ENCODE measurements at places on chromosomes 1 and 21. TPM values are rescaled to one million over a fixed set of nuclear protein-coding genes. Genes with fewer than 3 reads are reported as not detected.

GRCh38 chr21:37792046-37792445, 124.2 kb downstream of the KCNJ6 start:
- no peak for DNase-seq

Gene SH3D21
- 1.1 TPM for total RNA-seq

Gene SLC22A15
- 11.5 TPM for total RNA-seq

Gene PTPN22
- 0.40 TPM for total RNA-seq

GRCh38 chr1:237042892-237043576, 1.1 kb downstream of the RYR2 start:
- peak; percentile 83 for DNase-seq

DNA sequence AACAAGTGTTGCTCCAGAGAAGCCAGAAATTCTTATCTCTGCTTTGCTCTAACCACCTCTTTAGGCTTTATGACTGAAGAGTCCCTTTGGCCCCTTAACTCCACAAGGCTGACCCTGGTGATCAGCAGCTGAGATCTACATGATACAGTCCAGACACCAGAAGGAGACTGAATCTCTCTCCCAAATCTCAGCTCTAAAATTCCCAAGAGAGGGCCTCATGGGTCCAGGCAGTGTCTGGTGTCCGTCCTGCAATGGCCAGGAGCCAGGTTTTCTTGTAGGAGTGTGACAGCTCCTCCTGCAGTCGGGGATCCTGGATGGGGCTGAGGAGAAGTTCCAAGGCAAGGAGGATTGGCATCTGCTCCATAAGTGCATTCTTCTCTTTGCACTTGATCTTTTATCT, 35.3 kb downstream of the L1TD1 start:
- no peak for DNase-seq

Gene CADM3
- total RNA-seq, result 4.8 TPM

Gene FCRL1
- total RNA-seq, result not detected

- DNase-seq, result no peak
Observed at GRCh38 chr1:84390226-84390625, 8.1 kb upstream of the DNASE2B start.

GRCh38 chr1:223007935-223008334, 135.1 kb downstream of the TLR5 start:
- no peak for DNase-seq

DNA sequence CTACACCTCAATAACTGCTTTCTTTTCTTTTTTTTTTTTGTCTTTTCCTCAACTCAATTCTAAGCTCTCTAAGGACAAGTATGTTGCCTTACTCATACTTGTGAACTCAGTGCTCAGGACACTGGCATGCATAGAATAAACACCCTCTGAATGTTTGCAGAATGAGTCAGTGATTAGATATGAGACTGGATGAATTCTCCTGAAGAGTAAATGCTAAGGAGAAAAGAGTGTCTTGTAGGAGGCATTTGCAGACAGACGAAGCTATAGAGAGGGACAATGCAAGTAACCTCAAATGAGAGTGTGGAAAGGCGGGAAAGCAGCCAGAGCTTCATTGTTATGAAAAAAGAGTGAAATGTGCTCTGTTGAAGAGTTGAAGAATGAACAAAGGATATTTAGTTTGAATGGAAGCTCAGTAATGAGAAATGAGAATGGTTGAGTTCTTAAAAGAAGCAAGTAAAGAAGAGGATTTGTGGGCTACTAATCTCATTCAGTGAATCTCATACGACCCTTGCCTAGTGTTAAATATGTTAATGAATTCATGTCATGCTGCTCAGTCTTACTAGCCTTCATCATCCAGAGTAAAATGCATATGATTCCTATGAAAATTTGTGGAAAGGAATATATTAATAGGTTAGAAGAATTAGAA, 166.1 kb upstream of the DPYD start:
- no peak for DNase-seq

GRCh38 chr1:24347159-24347934, 28.2 kb downstream of the GRHL3 start:
- no peak for DNase-seq

Gene HTR6
- not detected for total RNA-seq

Gene TTC22
- 0.17 TPM for total RNA-seq

GRCh38 chr1:15584489-15585363, at the start of gene AGMAT:
TSS of gene AGMAT (minus strand) at chr1:15585051. CDS start at chr1:15584967, 84 bp downstream.
- DNase-seq, result peak; percentile 55

DNA sequence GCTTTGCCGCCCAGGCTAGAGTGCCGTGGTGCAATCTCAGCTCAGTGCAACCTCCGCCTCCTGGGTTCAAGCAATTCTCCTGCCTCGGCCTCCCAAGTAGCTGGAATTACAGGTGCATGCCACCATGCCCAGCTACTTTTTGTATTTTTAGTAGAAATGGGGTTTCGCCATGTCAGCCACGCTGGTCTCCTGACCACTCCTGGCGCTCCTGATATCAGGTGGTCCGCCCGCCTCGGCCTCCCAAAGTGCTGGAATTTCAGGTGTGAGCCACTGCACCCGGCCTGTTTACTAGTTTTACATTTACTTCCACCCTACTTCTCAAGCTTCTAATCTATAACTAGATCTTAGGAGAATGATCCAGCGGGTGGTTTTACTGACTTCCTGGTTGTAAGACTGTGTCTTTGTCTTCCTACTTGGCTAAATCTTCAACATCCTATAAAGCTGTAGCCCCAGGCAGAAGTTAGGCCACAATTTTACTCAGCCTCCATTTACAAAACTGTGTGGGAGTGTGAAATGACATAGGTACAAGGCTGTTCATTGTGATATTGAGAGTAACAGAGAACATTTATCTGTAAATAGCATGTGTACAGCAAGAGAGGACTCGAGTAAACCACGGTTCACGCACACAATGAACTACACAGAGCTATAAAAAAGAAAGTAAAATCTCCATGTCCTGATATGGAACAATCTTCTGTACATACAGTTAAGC, 9.6 kb upstream of the POU2F1 start:
- DNase-seq, result no peak

DNA sequence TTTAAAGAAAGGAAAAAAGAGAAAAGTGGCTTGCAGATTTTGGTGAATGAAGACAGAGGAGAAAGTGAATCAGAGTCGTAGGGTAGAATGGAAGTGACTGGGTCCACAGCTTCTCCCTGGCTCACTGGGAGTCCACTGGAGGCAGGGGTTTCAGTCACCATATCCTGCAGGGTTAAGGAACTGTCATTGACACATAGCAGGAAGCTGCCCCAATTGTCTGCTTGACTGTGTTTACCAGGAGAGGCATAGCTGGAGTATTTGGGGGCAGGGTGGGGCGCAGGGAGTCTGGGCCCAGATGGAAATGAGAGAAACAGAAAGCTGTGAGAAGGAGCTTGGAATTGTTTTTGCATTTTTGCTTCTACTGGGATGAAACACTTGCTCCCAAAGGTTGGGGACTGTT, 228.8 kb upstream of the CSF3R start:
- DNase-seq, result no peak

- no peak for DNase-seq
Observed at GRCh38 chr1:33393991-33394390, 36.9 kb downstream of the PHC2 start.

- no peak for DNase-seq
Observed at GRCh38 chr1:91754348-91754747, 131.6 kb downstream of the TGFBR3 start.

GRCh38 chr1:185110145-185110544, 46.6 kb downstream of the TRMT1L start:
- DNase-seq, result no peak

- DNase-seq, result no peak
Observed at GRCh38 chr1:8536515-8536914, 218.6 kb downstream of the SLC45A1 start.

Gene GJA4
- 19.1 TPM for total RNA-seq

DNA sequence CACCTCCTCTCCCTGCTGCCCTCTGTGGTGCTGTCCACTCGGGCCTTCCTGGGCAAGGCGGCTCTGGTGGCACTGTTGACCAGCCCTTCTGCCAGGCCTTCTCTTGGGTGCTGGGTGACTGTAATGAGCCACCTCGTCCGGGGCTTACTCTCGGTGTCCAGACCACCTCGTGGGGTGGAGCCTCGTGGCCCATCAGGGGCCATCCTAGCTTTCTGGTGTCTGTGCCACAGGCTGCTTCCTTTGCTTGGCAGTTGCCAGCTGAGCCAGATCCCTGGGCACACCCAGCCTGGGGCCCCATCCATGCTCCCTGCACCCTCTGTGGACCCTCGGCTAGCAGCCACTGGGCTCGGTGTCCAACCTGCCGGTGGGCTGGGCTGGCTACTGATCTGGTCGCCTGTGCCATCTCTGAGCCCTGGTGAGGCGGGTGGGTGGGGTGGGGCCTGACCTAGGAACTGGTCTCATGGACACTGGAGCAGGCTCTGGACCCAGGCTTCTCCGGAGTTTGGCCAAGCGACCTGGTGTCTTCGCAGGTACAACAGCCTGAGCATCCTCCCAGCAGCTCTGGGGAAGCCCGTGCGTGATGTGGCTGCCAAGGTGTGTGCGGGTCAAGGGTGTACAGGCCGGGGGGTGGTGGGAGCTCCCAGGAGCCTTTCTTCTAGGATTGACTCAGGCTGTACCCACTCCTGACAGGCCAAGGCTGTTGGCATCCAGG, 1.4 kb downstream of the PRXL2B start:
- peak; percentile 33 for DNase-seq

DNA sequence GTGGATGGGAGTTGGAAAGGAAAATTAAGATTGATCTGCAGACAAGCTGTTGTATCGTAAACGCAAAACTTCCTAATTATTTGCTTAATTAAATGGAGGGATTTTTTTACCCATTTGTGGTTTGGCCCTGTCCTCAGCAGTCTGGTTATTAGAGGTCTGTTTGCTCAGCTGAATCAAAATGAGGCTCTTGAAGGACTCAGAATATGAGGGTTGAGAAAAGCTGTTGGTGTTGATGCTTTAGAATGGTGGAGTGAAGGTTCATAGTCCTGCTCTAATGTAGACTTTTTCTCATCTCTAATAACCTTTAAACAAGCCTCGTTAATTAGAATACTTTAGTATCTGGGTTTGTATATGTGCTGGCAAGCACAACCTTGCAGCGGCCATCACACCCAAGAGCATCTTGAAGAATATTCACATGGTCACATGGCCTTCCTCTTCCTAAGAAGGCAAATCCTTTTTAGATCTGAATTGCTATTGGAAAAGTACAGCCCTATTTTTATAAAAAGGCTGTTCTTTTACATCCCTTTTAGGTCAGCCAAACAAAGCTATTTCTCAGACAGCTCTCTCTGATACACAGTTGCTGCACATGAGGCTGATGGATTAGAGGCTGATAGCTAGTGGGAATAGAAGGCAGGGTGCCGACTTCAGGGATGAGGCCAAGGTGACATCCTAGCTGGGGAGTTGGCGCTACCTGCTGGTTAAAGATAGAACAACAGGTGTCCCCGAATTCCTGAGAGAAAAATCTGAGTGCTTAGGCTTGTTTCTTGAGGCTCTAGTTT, 53.8 kb downstream of the MACF1 start:
- peak; percentile 66 for DNase-seq

Gene ZNF670
- 1.5 TPM for total RNA-seq

Gene SLC16A4
- 2.1 TPM for total RNA-seq

Gene FASLG
- 0.12 TPM for total RNA-seq

DNA sequence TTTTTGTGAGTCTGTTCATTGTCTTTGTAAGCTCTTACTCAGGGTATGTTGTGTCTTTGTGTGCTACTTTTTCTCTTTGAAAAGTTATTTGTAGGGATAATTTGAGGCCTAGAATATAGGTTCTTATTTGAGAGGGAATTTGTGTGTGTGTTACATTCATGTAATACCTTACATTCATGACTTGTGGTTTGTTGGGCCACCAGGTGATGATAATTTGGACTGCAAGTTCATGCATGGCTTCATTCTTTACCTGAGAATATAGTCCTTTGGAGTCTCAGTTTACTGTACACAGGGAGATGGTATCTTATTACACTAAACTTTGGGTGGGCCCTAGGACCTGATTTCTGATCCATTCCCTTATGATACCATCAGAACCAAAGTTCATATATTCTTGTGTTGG, 51.8 kb upstream of the FASLG start:
- no peak for DNase-seq

DNA sequence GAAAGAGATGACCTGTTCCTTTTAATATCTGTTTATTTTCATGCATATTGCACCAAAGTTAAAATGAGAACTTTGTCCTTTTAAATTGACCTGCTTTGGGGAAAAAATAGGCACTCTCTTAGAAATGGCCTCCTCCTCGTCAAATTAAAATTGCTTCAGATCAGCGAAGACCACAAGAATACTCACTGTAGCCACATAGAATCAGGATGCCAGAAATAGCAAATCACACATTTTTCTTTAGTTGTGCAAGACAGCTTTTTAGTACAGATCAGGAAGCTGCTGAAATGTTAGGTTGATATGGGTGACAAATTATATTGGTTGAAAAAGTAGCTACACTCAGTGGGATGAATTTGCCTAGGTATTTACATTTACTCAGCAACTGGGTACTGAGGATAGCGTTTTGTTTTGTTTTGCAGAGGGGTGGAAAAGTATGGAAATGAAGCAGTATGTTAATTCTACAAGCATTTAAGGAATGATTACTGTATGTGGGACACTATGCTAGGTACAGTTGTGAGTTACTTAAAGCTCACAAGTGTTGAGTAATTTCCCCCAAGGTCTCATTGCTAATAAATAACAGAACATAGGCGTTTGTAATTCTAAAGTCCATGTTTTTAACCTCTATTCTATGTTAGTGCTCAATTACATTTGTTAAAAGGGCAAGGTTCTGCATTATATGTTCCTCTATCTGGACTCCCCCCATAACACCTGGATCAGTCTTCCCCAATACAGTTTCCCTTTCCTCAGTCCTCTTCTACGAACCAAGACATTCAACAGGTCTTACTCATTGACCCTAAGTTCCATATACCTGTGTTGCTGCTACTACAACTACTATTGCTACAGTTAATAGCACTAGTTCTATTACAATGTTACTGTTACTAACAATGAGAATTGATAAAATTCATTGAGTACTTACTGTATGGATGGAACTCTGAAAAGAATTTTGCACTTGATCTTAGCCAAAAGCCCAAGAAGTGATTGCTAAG, 99.4 kb upstream of the S1PR1 start:
- DNase-seq, result no peak

GRCh38 chr1:225851805-225852204, 30.4 kb downstream of the TMEM63A start:
- no peak for DNase-seq

Gene MPL
- 0.40 TPM for total RNA-seq

DNA sequence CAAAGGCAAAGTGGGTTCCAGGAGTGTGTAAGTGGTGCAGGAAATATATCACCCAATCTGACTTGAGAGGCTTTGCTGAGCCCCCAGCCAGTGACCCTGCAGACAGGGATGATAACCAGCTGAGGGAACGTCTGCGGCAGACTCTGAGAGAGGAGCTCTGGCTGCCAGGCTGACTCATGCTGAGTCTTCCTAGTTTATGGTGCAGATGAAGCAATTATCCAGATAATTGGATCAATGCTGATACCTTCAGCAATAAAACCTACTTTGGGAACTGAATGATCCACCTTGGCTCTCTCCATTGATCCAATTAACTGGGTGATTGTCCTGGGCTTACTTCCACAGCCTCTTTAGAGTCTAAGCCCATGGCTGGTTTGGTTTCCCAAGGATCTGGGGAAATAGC, 7.3 kb downstream of the C8B start:
- no peak for DNase-seq

Measured in left ventricle myocardium superior (tissue), 1 donor.